A549 treated with DMSO at 1 μM for 4 hours (cell line): ENCODE measurements at places on chromosomes 7 and 10. TPM values are rescaled to one million over a fixed set of nuclear protein-coding genes. Genes with fewer than 3 reads are reported as not detected.

Gene CYP2C8
- not detected in 5 replicates for total RNA-seq

Gene NT5C3A
- 36.2 to 45.0 TPM (median 41.4 TPM) in 5 replicates for total RNA-seq

Gene SPDYE16
- total RNA-seq: 0.10 TPM in 1 of 5 replicates, not detected in the others

Gene MSS51
- 0.36 to 0.74 TPM (median 0.44 TPM) in 5 replicates for total RNA-seq

Gene GJC3
- total RNA-seq: 0.09 to 0.18 TPM (median 0.13 TPM) in 4 of 5 replicates, not detected in the other

Gene ARMH3
- total RNA-seq: 11.9 to 12.7 TPM (median 12.6 TPM) in 5 replicates

Gene ELFN1
- 0.39 to 0.57 TPM (median 0.49 TPM) in 5 replicates for total RNA-seq

Gene RABGEF1
- total RNA-seq: 25.6 to 33.4 TPM (median 26.7 TPM) in 5 replicates

Gene SPDYE1
- not detected in 5 replicates for total RNA-seq

Gene STEAP1
- total RNA-seq: 13.3 to 15.8 TPM (median 15.7 TPM) in 5 replicates

Gene FAM25A
- total RNA-seq: not detected in 5 replicates
